ENCODE measurements at places on chromosomes 4 and X.

- no peak for DNase-seq
Measured at GRCh38 chr4:181684310-181684709, 558.9 kb upstream of the TENM3 start.

DNA sequence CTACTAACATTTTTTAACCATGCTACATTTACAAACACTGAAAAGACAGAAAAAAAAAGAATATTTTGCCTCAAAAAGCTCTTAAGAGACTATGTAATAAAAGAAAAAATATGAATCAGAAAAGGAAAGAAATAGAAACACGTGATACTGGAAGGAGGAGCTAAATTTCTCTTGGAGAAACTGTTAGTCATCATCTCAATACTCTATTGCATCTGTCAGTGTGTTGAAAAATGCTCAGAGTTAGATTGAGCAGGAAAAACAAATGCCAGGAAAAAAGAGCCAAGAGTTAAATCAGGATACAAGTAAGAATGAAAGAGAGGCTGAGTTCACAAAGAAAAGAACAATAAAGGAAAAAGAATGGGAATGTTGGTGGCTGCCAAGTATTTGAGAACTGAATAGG, 2.6 kb downstream of the RAB28 start:
- DNase-seq: no peak

GRCh38 chr4:71240094-71240493, 98.7 kb upstream of the SLC4A4 start:
- no peak for DNase-seq

GRCh38 chr4:139655116-139655515, 10.5 kb upstream of the MGST2 start:
- no peak for DNase-seq

- DNase-seq: no peak
Measured at GRCh38 chr4:84968925-84969324, 2.4 kb upstream of the WDFY3 start.

GRCh38 chr4:118917582-118917981, 28.9 kb downstream of the SYNPO2 start:
- no peak for DNase-seq

DNA sequence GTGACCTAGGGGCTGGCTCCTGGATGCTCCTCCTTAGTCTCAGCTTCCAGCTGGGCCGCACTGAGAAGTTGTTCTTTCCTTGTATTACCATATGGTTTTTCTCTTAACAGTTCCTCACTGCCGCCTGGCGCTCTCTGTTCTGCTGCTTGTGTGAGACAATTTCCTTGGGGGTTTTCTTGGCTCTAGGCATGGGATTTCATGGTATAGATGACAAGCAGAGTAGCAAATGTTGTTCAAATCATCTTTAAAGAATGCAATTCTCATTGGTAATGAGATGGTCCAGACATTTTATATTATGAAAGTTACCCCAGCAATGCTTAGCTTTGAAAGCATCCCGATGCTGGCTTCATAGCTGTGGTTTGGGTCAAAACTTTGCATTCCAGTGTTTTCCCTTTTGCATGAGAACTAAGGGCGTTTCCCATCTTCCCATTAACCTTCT, 37.6 kb downstream of the SEPTIN11 start:
- no peak for DNase-seq

- no peak for DNase-seq
Measured at GRCh38 chrX:13341491-13342101, 21.7 kb upstream of the ATXN3L start.

DNA sequence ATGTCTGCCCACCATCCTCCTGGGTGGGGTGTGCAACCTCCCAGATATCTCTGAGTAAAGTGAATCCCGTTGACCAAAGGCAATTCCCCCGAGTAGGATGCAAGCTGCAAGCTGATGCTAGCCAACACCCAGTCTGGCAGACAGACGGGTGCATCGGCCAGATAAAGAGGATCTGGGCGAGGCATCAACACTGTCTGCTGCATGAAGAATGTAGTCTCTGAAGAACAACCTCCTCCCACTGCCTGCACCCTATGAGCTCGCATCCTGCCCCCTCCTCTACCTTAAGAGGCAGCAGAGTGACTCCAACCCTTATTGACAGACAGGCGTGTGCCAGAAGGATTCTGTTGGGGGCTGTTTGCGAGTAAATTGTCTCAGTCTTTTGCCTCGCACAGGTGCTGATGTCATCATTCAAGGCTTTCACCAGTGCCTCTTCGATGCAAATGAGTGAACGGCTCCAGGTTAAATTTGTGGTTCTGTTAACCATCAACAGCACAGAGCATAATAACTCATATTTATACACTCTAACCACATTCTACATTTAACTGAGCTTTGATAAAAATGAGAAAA, 546.9 kb downstream of the BCOR start:
- DNase-seq: no peak

- DNase-seq: no peak
Measured at GRCh38 chrX:97938706-97939105, 1055.0 kb downstream of the RPA4 start.

DNA sequence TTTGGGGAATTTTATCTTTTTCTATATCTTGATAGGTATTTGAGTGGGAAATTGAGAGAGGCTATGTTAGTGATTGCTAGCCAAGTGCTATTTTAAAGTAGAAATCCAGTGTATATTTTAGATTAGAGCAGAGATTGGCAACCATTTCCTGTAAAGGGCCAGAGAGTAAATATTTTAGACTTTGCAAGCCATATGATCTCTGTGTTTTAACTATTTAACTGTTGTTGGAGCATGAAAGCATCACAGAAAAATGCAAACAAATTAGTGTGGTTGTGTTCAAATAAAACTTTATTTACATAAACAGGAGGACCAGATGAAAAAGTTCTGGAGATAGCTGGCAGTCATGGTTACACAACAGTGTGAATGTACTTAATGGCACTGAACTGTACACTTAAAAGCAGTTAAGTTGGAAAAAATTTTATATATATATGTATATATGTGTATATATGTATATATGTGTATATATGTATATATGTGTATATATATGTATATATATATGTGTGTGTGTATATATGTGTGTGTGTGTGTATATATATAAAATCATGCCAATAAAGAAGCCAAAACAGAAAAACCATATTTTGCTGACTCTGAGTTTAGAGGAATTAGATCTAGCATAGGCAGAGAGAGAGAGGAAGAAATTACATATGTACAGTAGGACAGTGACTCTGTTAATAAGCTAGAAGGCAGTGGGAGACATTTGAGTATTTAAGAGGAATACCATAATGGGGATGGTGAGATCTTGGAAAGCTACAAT, 83.4 kb downstream of the TMEM164 start:
- no peak for DNase-seq

GRCh38 chrX:109679820-109680219, 53.2 kb downstream of the ACSL4 start:
- no peak for DNase-seq

- DNase-seq: no peak
Measured at GRCh38 chr4:31408121-31408520, 688.0 kb downstream of the PCDH7 start.

Measured in NCI-H2081 treated with DMSO at 0.1 percent for 48 hours (cell line).